ENCODE measurements at places on chromosomes 1 and 21.

- no peak for DNase-seq
These were observed 17.2 kb upstream of the SYNC start for GRCh38 chr1:32719681-32720275.

DNA sequence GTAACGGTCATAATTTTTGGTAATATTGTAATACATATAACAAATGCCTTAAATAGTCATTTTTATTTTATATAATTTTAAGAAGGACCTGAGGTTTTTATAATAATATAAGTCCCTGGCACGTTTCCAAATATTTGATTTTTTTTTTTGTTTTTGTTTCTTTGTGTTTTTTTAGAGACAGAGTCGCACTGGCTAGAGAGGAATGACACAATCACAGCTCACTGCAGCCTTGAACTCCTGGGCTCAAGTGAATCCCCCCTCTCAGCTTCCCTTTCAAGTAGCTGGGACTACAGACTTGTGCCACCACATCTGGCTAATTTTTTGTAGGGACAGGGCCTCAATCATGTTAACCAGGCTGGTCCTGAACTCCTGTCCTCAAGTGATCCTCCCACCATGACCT, 29.7 kb downstream of the ARHGAP29 start:
- no peak for DNase-seq

- no peak for DNase-seq
These were observed 5.3 kb upstream of the DENND4B start for GRCh38 chr1:153951801-153952200.

GRCh38 chr1:112998592-112999235, 42.7 kb upstream of the SLC16A1 start:
- peak; percentile 49 for DNase-seq

DNA sequence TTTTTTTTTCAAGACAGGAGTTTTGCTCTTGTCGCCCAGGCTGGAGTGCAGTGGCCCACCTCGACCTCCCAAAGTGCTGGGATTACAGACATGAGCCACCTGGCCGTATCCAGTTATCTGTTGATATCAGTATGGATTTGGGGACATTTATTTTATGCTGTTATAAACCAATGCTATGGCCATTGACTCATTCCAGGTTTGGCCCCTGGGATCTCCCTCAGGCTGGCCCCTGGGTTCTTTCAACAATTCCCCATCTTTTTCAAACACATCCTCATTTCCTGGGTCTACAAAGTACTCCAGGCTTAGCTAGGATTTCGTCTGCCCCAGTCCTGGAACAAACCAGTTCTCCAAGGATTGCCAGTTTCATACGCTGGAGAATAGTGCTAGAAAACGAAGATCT, 44.1 kb downstream of the WDR4 start:
- DNase-seq, result no peak

GRCh38 chr1:103256490-103256889, 148.2 kb upstream of the COL11A1 start:
- no peak for DNase-seq

Data from skeletal muscle cell (primary cell).